ENCODE measurements at places on chromosomes 5 and 9.

DNA sequence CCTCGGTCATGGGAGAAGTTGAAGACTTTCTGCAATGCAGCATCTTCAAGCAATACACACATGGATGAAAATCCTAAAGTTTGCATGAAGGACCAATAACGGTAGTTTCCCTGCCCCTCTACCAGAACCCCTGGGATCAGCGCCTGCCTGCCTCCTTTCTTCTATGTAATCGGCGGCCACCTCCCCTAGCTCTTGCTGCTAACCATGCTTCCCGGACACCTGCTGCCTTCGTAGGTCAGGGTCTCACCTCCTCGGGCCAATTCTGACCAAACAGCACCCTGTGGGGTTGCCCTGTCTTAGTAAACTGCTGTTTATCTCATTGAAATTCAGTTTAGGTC lies 388 bp upstream of the MED10 start:
- no peak for DNase-seq

DNA sequence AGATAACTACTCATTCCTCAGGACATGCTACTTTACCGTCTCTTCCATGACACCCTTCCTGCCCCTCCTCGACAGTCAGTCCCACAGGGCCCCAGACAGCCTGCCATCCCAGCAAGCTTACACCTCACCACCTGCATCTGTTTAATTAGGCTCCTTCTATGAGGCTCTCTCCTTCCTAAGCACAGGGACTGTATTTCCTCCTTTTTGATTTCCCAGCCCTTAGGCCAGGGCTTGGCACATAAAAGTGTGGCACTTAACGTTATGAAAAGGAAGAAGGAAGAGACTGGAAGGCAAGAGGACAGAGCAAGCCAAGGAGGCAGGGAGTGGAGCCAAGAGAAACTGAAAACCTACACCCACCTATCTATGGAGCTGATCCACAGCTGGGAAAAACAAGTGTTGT lies 146.8 kb downstream of the SIL1 start:
- no peak for DNase-seq

- DNase-seq = no peak
Observed at GRCh38 chr5:55108661-55109060, 6.2 kb downstream of the GZMA start.

GRCh38 chr9:97714435-97714834 lies 17.3 kb upstream of the XPA start:
- DNase-seq = no peak

DNA sequence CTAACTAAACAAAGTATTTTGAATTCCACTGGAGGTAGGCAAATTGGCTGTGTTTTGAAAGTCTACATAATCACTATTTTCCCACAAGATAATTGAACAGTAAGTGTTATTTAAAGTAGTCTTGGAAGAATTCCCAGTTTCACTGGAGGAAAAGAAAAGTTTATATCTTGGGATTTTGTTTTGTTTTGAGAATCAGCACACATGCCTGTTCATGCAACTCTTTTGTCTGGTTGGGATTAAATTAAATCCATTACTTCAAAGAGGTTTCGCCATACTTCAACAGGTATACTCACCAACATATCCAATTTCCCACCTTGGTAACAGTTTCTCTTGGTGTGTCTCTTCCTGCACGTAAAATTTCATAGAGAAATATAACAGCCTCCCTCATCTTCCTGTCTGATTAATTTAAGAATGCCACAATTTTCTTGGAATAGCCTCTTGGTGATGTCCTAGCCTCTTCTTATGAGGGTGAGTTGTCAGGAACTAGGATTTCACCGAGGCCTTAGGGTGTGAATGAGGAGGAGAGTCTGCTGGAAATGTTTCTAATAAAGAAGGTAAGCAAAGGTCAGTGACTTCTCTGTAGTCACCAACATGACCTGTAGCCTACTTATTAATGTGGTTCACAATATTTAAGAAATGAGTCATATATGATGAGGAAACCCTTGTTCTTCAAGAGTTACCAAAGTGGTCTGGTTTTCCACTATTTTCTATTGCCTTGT lies 48.1 kb downstream of the ITGA2 start:
- DNase-seq = no peak

DNA sequence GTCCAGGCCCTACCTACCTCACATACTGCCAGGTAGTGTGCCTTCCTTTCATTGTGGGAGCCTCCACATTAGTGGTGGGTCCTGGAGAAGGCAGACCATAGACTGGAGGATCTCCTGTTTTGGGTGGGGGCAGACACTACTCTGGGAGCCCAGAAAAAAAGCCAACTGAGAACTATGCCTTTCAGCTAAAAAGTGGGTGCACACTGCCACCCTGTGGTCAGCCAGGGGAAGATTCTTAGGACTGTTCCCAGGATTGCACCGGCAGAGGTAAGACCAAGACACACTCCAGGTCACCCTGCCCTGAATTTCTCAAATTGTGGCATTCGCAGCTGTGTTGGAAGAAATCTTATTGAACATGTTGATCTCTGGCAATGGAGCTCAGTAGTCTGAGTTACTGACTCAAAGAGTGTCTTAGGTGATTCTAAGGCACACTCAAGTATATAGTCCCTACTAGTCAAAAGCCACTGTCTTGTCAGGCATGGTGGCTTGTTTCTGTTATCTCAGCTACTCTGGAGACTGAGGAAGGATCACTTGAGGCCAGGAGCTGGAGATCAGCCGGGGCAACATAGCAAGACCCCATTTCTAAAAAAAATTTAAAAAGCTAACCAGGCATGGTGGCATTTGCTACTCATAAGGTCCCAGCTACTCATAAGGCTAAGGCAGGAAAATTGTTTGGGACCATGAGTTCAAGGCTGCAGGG lies 3.6 kb downstream of the SIGMAR1 start:
- peak; percentile 84 for DNase-seq

GRCh38 chr9:71446473-71447411 lies 321.6 kb downstream of the CEMIP2 start:
- peak; percentile 68 for DNase-seq
